ENCODE measurements at places on chromosomes 13 and 19.

GRCh38 chr19:41533671-41534215, 42.2 kb upstream of the CEACAM21 start:
- no peak for DNase-seq

DNA sequence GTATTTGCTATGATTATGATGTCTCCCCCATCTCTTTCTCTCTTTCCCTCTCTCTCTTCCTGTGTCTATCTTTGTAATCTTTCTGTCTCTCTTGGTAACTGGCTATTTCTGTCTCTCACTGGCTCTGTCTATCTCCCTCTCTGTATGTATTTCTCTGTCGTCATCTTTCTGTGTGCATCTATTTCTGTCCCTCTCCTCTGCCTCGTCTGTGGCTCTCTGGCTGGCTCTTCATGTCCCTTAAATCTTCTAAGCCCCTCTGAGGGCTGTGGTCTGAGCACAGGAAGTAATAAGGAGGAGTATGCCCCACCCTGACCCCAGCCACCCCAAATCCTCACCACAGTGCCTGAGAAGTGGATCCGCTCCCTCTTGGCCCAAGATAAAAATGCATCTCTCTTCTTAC, 104.4 kb downstream of the DNAJC15 start:
- DNase-seq: no peak

GRCh38 chr19:30325676-30326392, 46.4 kb upstream of the ZNF536 start:
- DNase-seq: no peak

- no peak for DNase-seq
Measured at GRCh38 chr13:100892981-100893380, 218.4 kb upstream of the TMTC4 start.

DNA sequence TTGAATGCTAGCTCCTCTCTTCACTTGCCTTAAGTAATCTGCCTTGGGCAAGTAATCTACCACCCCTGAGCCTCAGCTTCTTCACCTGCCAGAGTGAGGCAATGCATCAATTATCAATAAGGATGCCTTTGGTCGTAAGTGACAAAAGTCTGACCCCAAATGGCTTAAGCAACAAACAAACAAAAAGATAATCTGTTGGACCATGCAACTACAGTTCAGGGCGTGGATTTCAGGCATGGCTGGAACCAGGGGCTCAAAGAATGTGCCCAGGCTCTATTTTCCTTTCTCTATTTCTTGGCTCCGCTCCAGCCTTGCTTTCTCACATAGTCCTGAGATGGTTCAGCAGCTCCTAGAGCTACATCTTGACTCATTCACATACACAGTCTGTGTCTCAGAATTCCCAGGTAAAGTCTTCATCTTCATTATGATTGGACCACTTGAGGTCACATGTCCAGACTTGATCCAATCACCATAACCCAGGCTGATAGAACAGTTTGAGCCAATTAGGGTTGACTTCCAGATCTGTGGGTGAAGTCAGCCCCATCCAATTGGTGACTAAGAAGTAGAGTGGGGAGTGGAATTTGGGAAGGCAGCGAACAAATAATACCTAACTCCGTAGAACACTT, 29.6 kb downstream of the ACSBG2 start:
- no peak for DNase-seq

DNA sequence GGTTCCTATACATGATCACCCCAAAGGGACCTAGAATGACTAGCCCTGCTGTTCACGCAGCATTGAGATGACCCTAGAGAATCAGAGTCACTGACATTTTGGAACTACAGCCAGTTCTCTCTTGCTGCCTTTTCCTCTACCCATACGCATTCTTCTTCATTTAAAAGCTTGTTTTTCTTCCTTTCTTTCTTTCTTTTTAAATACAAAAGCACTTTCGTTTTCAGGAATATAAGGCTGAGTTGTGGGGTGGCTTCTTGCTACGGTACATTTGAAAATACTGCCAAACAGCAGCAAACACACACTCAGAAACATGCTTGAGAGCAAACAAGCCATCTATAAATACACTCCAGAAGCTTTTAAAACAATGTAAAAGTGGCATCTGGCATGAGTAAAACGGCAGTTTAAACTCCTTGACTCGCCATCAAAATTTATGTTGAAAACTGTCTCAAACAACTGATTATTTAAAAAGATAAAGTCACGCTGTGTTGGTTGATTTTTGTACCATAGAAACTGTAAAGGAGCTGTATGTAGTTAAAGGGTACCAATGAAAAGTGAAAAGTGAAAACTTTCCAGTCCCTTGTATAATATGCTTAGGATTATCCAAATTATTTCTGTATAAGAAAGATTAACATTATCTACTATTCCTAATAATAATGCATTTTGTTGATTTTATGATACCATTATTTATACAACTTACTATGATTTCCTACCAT, 95.6 kb downstream of the PCDH9 start:
- no peak for DNase-seq

Data from CD8-positive, alpha-beta memory T cell (primary cell).